ENCODE measurements at places on chromosomes 16 and 17.
A peak's percentile ranks its signal among the peaks of the same experiment; 100 is the strongest.

GRCh38 chr17:74972107-74972972, at the start of gene HID1:
Gene HID1, minus strand, starts transcription at chr17:74972759. Its CDS starts 103 bp downstream, at chr17:74972656.
- DNase-seq, result no peak

- no peak for DNase-seq
Measured at GRCh38 chr17:56890390-56890789, 23.5 kb downstream of the TRIM25 start.

DNA sequence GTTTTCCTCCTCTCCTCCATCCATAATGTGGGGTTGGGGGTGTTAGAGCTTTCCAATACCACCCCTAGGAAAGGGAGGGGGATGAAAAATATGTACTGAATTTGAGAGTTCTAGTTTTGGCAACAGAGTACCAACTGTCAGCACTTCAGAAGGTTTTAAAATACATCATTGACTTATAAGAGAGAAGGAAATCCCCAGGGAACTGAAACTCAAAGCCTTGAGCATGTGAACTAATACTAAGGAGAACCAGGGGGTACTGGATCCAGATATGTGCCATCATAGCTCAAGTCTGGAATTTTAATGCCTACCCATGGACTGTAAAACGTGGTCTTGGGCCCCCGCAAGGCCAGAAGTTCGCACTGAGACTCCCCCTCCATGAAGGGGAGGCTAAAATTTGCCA, 15.8 kb downstream of the CACNG5 start:
- no peak for DNase-seq

GRCh38 chr17:19457830-19458271, 46.8 kb downstream of the RNF112 start:
- DNase-seq, result no peak

DNA sequence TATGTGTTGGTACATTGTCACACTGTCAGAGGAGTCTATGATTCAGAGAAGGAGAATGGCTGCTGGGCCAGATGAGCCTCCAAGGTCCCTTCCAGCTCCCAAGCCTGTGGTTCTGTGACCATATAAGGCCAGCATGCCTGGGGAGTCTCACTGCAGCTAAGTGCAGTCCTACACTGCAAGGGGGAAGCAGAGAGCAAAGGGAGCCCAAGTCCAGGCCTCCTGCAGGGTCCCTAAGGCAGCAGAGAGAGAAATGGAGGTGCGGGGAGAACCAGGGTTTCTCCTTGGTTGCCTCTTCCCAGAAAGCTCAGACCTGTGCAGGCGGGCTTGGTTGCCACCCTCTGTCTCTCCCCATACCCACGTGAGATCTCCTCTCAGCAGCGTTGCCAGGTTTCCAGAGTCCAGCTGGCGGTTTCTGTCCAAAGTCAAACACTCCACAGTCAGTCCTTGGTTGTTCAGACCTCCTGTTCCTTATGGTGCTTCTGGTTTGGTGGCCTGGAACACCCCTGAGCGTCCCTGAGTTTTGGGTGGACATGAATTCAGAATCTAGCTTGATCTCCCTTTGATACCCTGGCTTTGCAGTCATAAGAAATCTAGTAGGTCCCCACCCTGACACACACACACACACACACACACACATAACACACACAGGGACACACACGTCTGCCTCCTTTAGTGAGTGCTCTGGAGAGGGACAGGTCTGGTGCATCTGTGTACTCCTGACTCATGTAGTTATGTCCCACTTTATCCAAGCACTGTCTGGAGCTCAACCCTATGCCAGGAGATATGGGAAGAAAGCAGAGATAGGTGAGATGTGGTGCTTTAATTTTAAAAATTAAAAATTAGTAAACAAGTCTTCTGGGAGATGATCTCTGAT, 78.8 kb downstream of the GNAO1 start:
- peak; percentile 42 for DNase-seq

GRCh38 chr17:45149669-45150664, 1.7 kb downstream of the HEXIM1 start:
- no peak for DNase-seq

DNA sequence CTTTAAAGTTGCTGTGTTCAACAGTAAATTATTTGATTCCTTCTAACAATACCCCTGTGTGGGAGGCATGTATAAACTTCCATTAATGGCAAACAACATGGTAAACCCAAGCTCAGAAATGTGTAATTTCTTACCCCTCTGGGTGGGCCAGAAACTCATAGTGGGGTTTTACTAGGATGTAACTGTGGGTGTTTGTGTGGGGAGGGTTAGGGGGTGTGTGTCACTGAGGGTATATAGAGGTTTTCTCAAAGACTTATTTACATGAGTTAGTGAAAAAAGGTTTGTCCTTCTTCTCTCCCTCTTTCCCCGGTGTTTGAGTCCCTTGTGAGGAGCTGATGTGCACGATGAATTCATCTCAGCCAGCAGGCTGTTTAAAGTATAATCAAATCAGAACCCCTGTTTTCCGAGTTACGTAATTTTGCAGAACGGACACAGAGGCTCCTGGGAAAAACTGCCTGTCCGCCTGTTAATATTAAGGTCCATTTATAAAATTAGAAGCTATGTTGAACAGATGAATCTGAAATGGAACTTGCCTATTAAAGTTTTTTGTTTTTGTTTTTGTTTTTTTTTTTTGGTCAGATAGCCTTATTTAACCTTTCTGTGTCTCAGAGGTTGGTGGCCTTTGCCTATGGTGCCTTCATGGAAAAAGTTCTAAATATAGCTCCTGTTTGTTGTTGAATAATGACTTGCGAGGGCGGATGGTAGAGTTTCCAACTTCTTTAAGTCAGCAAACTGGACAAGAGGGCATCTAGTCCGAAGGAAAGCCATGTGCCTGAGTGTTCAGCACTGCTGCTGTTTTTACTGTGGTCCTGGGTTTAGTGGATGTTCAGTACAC, 73.3 kb downstream of the MSI2 start:
- no peak for DNase-seq

GRCh38 chr17:56548661-56549060, 44.8 kb upstream of the NOG start:
- no peak for DNase-seq

- no peak for DNase-seq
Measured at GRCh38 chr16:76984196-76984595, 206.8 kb upstream of the MON1B start.

- no peak for DNase-seq
Measured at GRCh38 chr16:73000020-73000906, 47.7 kb downstream of the ZFHX3 start.

DNA sequence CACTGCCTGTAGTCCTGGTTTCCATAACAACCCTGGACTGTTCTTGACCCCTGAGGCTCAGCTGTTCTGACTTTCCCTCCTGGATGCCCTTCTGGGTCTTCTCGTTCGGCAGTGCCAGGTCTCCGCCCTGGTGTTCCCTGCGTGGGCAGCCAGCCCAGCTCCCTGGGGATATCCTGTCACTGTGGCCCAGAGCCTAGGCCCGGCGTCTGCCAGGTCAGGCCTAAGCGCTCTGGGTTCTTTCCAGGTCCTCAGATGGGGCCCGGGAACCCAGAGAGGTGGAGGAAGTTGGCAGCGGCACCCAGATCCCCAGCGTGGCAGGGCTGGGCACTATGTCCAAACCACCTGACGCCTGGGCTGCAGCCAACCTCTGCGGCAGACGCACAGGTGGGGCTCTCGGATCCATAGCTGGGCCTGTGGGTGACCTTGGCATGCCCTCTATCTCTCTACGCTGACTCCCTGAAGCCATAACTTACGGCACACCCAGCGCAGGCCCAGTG, 12.5 kb upstream of the ATP2A3 start:
- DNase-seq, result no peak

DNA sequence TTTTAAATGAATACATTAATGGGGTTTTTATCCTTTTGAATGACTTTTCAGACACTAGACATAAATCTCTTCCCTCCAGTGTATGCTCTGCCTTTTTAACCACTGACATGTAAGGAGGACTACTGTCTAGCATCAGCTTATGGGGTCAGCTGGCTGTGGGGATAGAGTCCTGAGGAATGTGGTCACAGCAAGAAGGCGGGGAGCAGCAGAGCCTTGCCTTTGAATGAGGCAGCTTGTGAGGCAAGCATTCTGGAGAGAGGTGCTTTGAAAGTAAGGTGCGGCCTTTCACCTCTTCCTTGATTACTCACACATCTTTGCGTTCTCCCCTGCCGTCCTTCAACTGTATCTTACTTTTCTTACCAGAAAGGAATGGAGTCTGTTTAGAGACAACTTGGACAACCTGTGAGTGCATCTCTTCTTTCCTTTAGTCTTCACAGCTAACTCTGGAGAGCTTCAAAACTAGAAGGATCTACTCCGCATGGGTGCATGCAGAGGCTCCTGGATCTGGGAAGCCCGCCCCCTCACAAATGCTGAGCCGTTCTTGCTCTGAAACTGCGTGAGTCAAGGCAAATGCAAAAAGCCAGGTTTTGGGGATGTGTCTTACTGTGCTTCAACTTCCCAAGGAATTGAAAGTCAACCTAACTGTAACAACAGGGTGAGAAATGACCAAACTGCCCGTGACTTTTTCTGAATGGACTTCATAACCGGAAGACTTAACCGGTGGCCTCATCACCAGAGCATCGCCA, 49.9 kb downstream of the ADCY7 start:
- no peak for DNase-seq

DNA sequence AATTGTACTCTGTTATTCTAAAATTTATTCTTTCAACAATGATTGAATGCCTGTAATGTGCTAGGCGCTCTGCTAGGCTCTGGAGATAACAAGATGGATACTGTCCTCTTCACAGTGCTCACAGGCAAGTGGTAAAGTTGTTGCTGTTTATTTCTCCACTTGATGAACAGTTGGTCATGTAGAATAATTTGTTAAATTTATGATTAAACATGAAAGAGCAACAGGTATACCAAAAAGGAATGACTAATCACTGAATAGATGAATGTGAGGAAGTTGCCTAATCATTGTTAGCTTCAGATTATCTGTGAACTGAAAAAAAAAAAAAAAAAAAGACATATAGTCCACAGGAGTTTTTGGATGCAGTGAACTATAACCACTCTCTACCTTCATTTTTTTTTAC, 62.3 kb downstream of the NFATC3 start:
- no peak for DNase-seq

DNA sequence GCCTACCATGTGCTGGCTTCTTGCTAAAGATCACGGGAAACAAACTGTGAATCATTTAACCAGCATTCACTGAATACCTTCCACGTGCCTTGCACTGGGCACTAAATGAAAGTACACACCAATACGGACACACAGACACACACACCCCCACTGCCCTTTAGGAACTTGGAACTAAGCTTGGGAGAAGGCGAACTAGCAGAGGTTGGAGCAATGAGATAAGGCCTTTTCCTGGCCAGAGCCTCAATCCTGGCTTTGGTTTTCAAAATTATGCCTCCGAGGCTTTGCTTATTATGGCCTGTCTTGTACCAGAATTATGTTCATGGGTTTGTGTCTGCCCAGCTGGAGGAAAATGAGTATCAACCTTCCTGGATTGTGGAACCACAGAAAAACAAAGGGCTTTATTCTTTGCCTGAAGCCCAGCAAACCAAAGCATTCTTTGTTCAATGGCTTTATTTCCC, 32.3 kb downstream of the CPPED1 start:
- no peak for DNase-seq

GRCh38 chr17:46039592-46040186, 40.6 kb downstream of the STH start:
- no peak for DNase-seq

- DNase-seq, result peak; percentile 49
Measured at GRCh38 chr17:71760062-71760720, 360.6 kb upstream of the SOX9 start.
